Vagina (tissue), 2 donors: ENCODE measurements at places on chromosomes 4 and X. TPM values are rescaled to one million over a fixed set of nuclear protein-coding genes. Genes with fewer than 3 reads are reported as not detected.

Gene FAM47A
- not detected for total RNA-seq

Gene TMEM47
- 44.7 TPM for total RNA-seq

Gene GLRA3
- total RNA-seq: not detected

Gene PDHA2
- total RNA-seq: not detected

Gene DDIT4L
- 5.4 TPM for total RNA-seq

DNA sequence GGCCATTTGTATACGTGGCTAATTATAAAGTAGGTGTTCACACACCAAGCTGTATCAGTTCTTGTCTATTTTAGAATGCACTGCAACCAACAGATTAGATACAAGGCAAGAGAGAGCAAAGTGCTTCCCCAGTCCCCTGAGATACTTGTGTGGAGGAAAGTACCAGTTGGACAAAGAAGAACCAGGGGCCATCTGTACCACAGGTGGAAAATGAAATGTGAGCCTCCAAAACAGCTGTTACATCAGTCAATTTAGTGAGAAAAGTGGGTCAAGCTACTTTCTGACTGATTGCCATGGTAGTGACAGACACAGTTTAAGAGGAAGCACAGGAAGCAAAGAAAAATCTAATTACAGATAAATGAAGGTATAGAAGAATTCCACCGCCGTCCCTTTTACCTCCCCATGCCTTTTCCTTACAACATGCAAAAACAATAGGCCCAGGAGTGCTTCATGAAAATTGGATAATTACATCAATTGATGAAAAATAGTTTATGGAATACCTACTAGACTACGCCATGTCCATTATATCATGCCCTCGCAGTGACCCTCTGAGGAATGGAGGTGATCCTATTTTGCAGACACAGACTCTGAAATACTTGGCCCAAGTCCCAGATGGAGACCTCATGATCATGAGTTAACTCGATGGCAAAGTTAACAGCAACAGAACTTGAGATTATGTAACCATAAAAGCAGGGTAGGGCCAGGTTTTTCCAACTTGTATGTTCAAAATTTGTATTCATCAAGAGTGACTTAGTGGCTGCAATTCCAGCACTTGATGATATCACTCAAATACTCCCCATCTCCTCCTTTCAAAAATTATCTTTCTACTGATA, 15.8 kb downstream of the SMPX start:
- H3K27me3 ChIP-seq: no peaks in the 10 kb centered on the region
- H3K36me3 ChIP-seq: no peaks in the 10 kb centered on the region
- DNase-seq: no peak

GRCh38 chrX:22012051-22012450, 20.1 kb upstream of the PHEX start:
- no peaks in the 10 kb centered on the region for H3K36me3 ChIP-seq
- H3K4me3 ChIP-seq: no peak overlapping the region
- no peak overlapping the region for H3K27ac ChIP-seq
- no peak for DNase-seq

GRCh38 chr4:65917486-65917885, 247.2 kb upstream of the EPHA5 start:
- H3K4me1 ChIP-seq: no peaks in the 10 kb centered on the region
- H3K4me3 ChIP-seq: no peak overlapping the region
- DNase-seq: no peak
- no peak overlapping the region for H3K27ac ChIP-seq
- H3K36me3 ChIP-seq: no peaks in the 10 kb centered on the region
- H3K27me3 ChIP-seq: no peaks in the 10 kb centered on the region

DNA sequence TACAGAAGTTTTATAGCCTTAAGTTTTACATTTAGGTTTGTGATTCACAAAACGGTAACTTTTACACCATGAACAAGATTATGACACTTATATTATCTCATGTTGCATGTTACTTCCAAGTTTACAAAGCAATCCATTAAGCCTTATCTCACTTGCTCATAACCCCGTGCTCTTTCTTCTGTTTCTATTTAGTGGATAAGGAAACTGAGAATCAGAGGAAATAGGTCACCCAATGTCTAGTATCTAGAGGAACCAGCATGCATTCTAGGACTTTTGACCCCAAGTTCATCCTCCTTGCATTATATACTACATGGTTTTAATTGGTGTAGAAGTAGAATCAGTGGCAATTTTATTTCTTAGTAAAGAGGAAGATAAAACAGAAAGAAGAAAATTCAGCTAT, 67.0 kb upstream of the ANXA3 start:
- H3K4me1 ChIP-seq: no peaks in the 10 kb centered on the region
- H3K4me3 ChIP-seq: no peak overlapping the region
- H3K27me3 ChIP-seq: no peaks in the 10 kb centered on the region
